ENCODE measurements at places on chromosomes 4 and X.

- H3K27me3 ChIP-seq: no peaks in the 10 kb centered on the region
- peaks cover 22% of the 10 kb centered on the region for H3K4me1 ChIP-seq
- peaks cover 1% of the 10 kb centered on the region for H3K36me3 ChIP-seq
These were observed 330.6 kb upstream of the GATB start for GRCh38 chr4:152091405-152091804.

- peaks cover 28% of the 10 kb centered on the region for H3K4me1 ChIP-seq
- H3K27me3 ChIP-seq: no peaks in the 10 kb centered on the region
- no peak overlapping the region for H3K4me3 ChIP-seq
- no peak for DNase-seq
These were observed 40.1 kb downstream of the TET2 start for GRCh38 chr4:105186701-105187161.

GRCh38 chr4:17165286-17165685, 266.8 kb upstream of the LDB2 start:
- H3K4me3 ChIP-seq: no peak overlapping the region
- no peaks in the 10 kb centered on the region for H3K36me3 ChIP-seq
- no peak for DNase-seq
- H3K4me1 ChIP-seq: peaks cover 53% of the 10 kb centered on the region

DNA sequence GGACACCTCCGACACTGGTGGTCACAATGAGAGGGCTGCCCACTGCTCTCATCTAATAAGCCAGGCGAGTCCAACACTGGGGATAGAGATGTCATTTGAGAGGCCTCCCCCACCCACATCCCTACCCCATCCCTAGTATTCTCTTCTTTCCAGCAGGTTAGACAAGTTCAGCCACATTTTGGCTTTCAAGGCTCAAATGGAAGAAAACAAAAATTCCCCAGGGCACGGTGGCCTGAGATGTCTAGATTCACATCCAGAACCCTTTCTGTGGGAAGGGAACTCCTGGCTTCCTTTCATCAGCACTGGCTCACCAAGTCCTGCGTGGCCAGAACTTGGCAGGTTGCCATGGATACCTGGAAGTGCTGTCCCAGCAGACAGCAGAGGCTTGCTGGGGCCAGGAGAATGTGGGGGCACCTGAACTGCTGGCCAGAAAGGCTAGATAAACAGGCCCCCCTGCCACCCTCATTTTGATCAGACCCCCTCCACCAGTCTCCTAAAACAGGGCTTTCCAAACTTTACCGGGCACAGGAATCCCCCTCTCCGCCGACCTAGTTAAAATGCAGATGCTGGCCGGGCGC, 1.3 kb upstream of the NYX start:
- no peak overlapping the region for H3K27ac ChIP-seq
- no peaks in the 10 kb centered on the region for H3K36me3 ChIP-seq
- peaks cover 28% of the 10 kb centered on the region for H3K4me1 ChIP-seq
- no peak overlapping the region for H3K4me3 ChIP-seq
- no peaks in the 10 kb centered on the region for H3K27me3 ChIP-seq
- no peak for DNase-seq

- no peaks in the 10 kb centered on the region for H3K27me3 ChIP-seq
- H3K27ac ChIP-seq: no peak overlapping the region
- peaks cover 4% of the 10 kb centered on the region for H3K36me3 ChIP-seq
- no peak for DNase-seq
- peaks cover 3% of the 10 kb centered on the region for H3K4me1 ChIP-seq
These were observed 420.8 kb downstream of the ARHGAP24 start for GRCh38 chr4:85895755-85896154.

DNA sequence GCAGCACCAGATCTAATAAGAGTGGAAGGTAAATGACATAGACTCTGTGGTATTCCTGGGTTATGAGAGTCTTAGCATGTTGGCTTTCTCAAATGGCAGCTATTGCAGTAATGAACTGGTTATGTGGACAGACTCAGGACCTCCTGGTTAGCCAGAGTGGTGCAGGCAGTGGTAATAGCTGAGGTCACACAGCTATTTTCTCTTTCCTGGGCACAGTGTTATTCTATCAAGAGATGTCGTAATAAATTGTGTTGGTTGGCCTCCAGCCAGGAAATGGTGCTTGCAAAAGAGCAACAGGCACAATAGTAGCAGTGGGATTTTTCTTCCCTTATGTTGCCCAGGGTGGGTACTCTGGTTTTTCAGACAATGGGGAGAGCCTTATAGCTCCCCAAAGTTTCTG, 279.2 kb upstream of the FGF16 start:
- no peaks in the 10 kb centered on the region for H3K4me1 ChIP-seq
- no peaks in the 10 kb centered on the region for H3K27me3 ChIP-seq
- H3K27ac ChIP-seq: no peak overlapping the region
- H3K36me3 ChIP-seq: no peaks in the 10 kb centered on the region

DNA sequence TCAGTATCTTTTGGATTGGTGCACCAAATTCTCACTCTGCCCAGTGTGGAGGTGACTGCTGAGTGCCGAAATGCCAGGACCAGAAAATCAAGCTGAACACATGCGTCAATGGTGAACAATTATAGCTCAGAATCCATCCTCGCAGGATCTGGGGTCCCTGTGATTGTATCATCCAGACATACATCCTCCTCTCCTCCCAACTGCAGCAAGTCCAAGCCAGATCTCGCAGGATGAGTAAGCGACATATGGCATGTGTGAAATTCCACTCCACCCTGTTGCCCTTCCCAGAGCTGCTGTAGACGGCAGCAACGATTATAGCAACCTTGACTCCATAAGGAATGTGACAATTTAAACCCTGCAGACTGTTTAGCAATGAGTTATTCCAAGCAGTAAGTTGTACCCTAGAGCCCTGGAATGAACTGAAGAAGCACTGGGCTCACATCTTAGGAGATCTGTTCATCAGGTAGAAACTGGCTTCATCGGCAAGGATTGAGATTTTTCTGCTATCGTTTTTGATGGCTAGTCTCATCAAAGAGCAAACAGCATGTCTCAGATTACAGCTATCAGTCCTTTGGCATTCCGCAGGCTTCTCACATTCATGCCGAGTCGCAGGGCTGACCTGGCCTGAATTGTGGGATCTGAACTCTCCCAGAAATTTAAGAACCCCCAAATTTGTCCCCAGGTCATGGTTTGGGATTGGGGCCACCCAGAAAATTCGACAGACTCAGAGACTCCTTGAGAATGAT, 35.5 kb upstream of the SORBS2 start:
- H3K4me3 ChIP-seq: peak overlapping the region; percentile 23
- peak overlapping the region; percentile 94 for H3K27ac ChIP-seq
- DNase-seq: no peak
- H3K36me3 ChIP-seq: no peaks in the 10 kb centered on the region
- no peaks in the 10 kb centered on the region for H3K27me3 ChIP-seq

- no peaks in the 10 kb centered on the region for H3K4me1 ChIP-seq
- H3K4me3 ChIP-seq: no peak overlapping the region
- no peaks in the 10 kb centered on the region for H3K27me3 ChIP-seq
- no peak for DNase-seq
- no peaks in the 10 kb centered on the region for H3K36me3 ChIP-seq
- H3K27ac ChIP-seq: no peak overlapping the region
These were observed 13.8 kb downstream of the CLDN34 start for GRCh38 chrX:9980927-9981326.

- H3K4me3 ChIP-seq: no peak overlapping the region
- DNase-seq: no peak
- H3K4me1 ChIP-seq: no peaks in the 10 kb centered on the region
- H3K36me3 ChIP-seq: no peaks in the 10 kb centered on the region
- no peak overlapping the region for H3K27ac ChIP-seq
These were observed 34.8 kb downstream of the EGF start for GRCh38 chr4:109947457-109947856.

- no peaks in the 10 kb centered on the region for H3K27me3 ChIP-seq
- H3K27ac ChIP-seq: no peak overlapping the region
- no peaks in the 10 kb centered on the region for H3K4me1 ChIP-seq
- no peaks in the 10 kb centered on the region for H3K36me3 ChIP-seq
These were observed 162.6 kb downstream of the PRR32 start for GRCh38 chrX:126982158-126982557.

GRCh38 chrX:69614886-69615285, 1.0 kb upstream of the EDA start:
- H3K4me1 ChIP-seq: no peaks in the 10 kb centered on the region
- H3K27ac ChIP-seq: no peak overlapping the region
- H3K4me3 ChIP-seq: peak overlapping the region; percentile 1
- peaks cover 6% of the 10 kb centered on the region for H3K27me3 ChIP-seq

DNA sequence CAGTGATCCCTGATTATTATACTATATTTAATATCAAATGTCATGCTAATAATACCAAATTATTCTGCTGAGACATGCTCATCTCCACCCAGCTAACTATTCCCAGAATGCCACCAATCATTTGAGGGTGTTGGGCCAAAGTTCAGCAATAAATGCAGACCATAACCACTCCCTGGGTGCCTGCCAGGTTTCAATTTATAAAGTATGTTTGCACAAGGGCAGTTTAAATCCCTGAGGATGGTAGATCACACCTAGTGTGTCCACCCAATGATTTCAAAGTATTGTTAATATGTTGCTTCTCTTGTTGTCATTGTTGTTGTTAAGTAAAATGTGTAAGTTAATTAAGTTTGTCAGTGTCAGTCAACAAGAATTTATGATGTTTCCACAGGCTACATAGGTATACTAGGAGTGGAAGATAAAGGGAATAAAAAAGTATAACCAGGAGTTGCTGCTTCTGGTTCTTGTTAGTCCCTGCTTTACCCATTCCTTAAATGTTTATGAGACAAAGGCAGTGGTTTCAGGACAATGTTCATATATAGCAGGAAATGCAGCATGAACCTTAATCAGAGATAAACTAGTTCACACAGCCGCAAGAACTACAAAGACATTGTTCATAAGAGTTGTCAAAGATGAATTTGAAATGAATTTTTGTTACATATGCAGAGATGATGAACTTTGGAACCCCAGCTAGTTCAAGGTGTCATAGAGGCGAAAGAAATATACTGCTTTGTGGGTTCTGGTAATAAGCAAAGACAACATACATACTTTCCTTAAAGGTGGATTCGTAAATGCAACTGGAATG, 25.5 kb downstream of the HPGD start:
- H3K27ac ChIP-seq: no peak overlapping the region
- peaks cover 19% of the 10 kb centered on the region for H3K27me3 ChIP-seq
- no peaks in the 10 kb centered on the region for H3K4me1 ChIP-seq
- DNase-seq: no peak
- no peak overlapping the region for H3K4me3 ChIP-seq
- no peaks in the 10 kb centered on the region for H3K36me3 ChIP-seq

DNA sequence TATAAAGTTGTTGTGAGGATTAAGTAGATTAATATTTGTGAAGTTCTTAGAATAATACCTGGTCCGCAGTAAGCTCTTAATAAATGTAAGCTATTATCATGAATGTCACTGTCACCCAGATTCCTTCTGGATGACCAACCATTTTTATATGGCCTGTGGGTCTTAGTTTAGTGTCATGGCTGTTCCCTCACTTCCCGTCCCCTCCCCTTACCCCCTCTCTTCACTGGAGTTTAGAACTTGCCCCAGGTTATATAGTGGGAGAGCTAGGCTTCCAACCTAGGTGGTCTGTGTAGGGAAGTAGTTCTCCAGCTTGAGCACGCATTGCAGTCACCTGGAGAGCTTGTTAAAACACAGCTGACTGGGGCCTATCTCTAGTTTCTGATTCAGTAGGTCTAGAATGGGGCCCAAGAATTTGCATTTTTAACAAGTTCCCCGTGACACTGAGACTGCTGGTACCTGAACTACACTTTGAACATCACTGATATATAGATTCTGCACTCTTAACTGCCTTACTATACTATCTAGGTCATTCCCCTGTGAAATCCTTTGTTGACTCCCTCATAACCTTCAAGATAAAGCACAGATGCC, 66.9 kb upstream of the PLAC1 start:
- H3K4me3 ChIP-seq: no peak overlapping the region
- DNase-seq: no peak
- no peaks in the 10 kb centered on the region for H3K27me3 ChIP-seq
- no peaks in the 10 kb centered on the region for H3K36me3 ChIP-seq

DNA sequence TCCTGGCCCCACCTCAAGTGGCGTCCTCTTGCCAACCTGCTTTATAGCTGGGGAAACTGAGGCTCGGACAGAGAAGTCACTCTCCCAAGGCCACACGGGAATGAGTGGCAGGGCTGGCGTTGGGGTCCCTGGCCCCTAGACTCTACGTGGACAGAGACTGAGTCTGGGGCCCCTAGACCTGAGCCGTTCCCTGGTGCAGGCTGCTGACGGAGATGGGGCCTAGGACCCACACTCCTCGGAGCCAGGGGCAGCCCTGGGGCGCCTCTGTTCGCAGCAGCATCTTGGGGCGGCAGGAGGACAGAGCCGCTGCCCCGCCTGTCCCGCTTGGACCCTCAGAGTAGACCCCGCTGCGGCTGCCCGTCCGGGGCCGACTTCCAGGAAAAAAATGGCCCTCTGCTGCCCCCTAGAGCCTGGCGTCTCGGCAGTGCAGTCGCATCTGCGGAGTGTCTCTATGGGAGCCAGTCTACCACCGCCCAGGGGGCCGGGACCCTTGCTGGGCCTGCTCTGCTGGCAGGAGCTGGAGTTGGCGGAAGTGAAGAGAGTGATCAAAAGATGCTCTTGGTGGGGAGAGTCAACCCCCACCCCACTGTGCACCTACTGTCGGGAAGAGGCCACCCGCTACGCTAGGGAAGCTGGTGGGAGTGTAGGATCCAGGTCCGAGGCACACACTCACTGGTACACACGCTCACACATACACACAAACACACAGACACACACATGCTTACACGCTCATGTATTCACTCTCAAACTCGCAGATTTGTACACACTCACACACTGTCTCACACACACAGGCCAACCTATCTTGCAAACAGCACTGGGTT, 220.1 kb downstream of the AFAP1 start:
- H3K4me3 ChIP-seq: no peak overlapping the region
- DNase-seq: peak; percentile 91
- peaks cover 43% of the 10 kb centered on the region for H3K27me3 ChIP-seq
- H3K4me1 ChIP-seq: no peaks in the 10 kb centered on the region

GRCh38 chrX:1400049-1400448, 8.1 kb upstream of the SLC25A6 start:
- peaks cover under 1% of the 10 kb centered on the region for H3K36me3 ChIP-seq
- H3K4me1 ChIP-seq: peaks cover 7% of the 10 kb centered on the region
- H3K4me3 ChIP-seq: no peak overlapping the region
- H3K27ac ChIP-seq: no peak overlapping the region
- H3K27me3 ChIP-seq: no peaks in the 10 kb centered on the region

- no peaks in the 10 kb centered on the region for H3K36me3 ChIP-seq
- DNase-seq: no peak
- no peak overlapping the region for H3K27ac ChIP-seq
- no peak overlapping the region for H3K4me3 ChIP-seq
- H3K4me1 ChIP-seq: no peaks in the 10 kb centered on the region
- H3K27me3 ChIP-seq: no peaks in the 10 kb centered on the region
These were observed 625.7 kb downstream of the SMARCA1 start for GRCh38 chrX:128897621-128898020.

Measured in osteocyte (in vitro differentiated cells).